GM23248 (cell line): ENCODE measurements at places on chromosomes 16 and 17. TPM values are rescaled to one million over a fixed set of nuclear protein-coding genes. Genes with fewer than 3 reads are reported as not detected.

NTN3 gene
- polyA plus RNA-seq: not detected in 2 replicates

ZKSCAN2 gene
- 1.0 and 1.2 TPM in 2 replicates for polyA plus RNA-seq

MEIOB gene
- 0.14 TPM in 1 of 2 replicates, not detected in the other for polyA plus RNA-seq

SBK1 gene
- not detected in 2 replicates for polyA plus RNA-seq

LRRC37A gene
- polyA plus RNA-seq: 0.96 and 1.3 TPM in 2 replicates
